ENCODE measurements at places on chromosomes 5 and 9. TPM values are rescaled to one million over a fixed set of nuclear protein-coding genes. Genes with fewer than 3 reads are reported as not detected.

The PRUNE2 gene
- 0.84 TPM for total RNA-seq

GRCh38 chr5:98742396-98743073 is 30.9 kb upstream of the RGMB start:
- no peak for DNase-seq
- H3K27me3 ChIP-seq: peaks cover 4% of the 10 kb centered on the region
- H3K4me3 ChIP-seq: no peak overlapping the region
- H3K4me1 ChIP-seq: no peaks in the 10 kb centered on the region
- H3K27ac ChIP-seq: no peak overlapping the region

The PLPP1 gene
- total RNA-seq: 8.4 TPM

DNA sequence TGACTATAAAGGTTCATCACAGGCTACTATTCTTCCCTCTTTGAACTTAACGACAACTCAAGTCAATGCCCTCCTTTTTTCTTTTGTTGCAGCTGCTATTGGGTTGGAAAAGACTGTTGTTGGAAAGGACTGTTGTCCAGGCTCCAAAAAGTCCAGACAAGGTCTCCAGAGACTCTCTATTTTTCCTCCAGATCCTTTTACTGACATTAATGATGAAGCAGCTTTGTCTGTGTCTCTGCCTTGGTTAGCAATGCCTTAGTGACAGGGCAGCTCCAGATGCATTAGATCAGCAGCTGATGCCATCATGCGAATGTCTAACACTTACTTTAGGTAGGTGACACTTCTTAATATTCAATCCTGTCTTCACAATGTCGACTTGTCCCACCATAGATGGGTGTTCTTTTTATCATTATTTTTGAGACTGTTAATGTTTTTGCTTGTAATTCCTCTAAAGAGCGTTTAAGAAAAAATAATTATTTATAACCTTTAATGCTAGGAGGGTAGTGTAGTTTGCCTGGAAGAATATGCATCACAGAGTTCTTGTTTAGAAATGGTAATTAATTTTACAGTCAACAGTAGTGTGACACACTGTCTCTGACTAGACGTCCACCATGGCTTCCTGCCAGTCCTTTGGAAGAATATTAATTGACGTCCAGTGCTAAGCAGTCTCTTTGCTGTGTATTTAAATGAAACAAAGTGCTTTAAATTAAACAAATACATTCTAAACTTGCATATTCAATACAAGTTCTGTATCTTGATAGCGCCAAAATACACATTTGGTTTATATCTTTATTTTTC is 492.2 kb downstream of the NR2F1-AS1 start:
- no peak for DNase-seq
- no peaks in the 10 kb centered on the region for H3K36me3 ChIP-seq
- H3K27ac ChIP-seq: no peak overlapping the region
- no peaks in the 10 kb centered on the region for H3K4me1 ChIP-seq

DNA sequence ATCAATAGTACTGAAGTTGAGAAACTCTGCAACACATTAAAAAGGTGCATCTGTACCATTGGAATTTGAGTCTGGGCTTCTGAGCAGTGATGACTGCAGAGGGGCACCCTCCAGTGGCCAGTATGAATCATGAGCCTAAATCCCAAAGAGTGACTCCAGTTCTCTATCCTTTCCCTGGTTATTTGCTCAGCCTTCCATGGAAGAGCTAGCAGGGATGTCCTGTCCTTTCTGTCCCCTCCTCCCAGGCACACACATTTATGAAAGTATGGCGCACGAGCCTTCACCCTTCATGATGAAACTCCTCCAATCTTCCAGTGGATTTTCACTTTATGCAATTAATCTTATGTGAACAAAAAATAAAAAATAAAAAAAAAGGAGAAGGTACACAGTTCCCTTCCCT is 81.0 kb downstream of the ESM1 start:
- H3K27me3 ChIP-seq: no peaks in the 10 kb centered on the region
- peaks cover 10% of the 10 kb centered on the region for H3K4me1 ChIP-seq
- no peak overlapping the region for H3K4me3 ChIP-seq
- H3K27ac ChIP-seq: no peak overlapping the region
- DNase-seq: no peak

DNA sequence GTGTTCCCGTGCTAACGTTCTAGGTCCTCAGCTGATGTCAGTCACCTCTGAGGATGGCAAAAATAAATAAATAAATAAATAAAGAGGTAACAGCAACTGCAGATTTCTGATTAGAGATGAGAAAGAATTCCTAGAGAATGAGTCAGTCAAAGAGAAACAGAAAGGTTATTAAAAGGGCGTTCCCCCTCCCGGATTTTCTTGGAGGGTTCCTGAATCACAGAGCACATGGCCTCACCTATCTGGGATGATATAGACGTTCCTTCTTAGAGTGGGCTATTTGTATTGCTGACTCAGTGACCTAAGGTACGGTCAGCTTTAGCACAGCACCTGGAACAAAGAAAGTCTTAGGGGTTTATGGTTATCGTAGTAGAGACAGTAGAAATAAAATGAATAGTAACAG is 30.6 kb downstream of the HTR4 start:
- no peak overlapping the region for H3K27ac ChIP-seq
- peaks cover 5% of the 10 kb centered on the region for H3K4me1 ChIP-seq
- H3K4me3 ChIP-seq: no peak overlapping the region
- H3K36me3 ChIP-seq: no peaks in the 10 kb centered on the region
- DNase-seq: no peak

GRCh38 chr9:16846367-16846766 is 24.1 kb downstream of the BNC2 start:
- no peaks in the 10 kb centered on the region for H3K4me1 ChIP-seq
- no peaks in the 10 kb centered on the region for H3K27me3 ChIP-seq
- DNase-seq: no peak
- no peaks in the 10 kb centered on the region for H3K36me3 ChIP-seq

The RETREG1 gene
- 37.4 TPM for total RNA-seq

- no peaks in the 10 kb centered on the region for H3K4me1 ChIP-seq
- DNase-seq: no peak
- H3K27me3 ChIP-seq: no peaks in the 10 kb centered on the region
- H3K4me3 ChIP-seq: no peak overlapping the region
- H3K36me3 ChIP-seq: no peaks in the 10 kb centered on the region
Observed at GRCh38 chr5:146624179-146624578, 108.2 kb upstream of the GPR151 start.

The ARHGEF39 gene
- 1.0 TPM for total RNA-seq

The ZNF454 gene
- total RNA-seq: 0.32 TPM

The FLT4 gene
- 5.7 TPM for total RNA-seq

DNA sequence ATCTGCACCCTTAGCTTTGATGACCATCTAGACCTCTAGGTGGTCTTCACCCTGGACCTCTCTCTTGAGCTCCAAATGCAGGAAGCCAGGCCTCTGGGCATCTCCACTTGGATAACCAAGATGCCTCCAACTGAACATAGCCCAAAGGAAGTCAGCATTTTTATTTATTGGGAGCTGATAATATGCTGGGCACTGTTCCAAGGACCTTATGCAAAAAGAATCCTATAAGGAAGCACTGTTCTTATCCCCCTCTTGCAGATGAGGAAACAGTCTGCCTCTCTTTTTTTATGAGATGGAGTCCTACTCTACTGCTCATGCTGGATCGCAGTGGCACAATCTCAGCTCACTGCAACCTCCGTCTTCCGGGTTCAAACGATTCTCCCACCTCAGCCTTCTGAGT is 219.9 kb downstream of the CDK5RAP2 start:
- H3K4me1 ChIP-seq: no peaks in the 10 kb centered on the region

GRCh38 chr9:68704814-68705530 is at the start of gene PIP5K1B:
TSS of gene PIP5K1B (plus strand) at chr9:68705240. CDS start at chr9:68822615, 117,375 bp downstream.
- DNase-seq: peak; percentile 39
- no peaks in the 10 kb centered on the region for H3K4me1 ChIP-seq
- H3K27me3 ChIP-seq: peaks cover 3% of the 10 kb centered on the region
- H3K36me3 ChIP-seq: no peaks in the 10 kb centered on the region
- H3K4me3 ChIP-seq: no peak within 1 kb of the TSS

DNA sequence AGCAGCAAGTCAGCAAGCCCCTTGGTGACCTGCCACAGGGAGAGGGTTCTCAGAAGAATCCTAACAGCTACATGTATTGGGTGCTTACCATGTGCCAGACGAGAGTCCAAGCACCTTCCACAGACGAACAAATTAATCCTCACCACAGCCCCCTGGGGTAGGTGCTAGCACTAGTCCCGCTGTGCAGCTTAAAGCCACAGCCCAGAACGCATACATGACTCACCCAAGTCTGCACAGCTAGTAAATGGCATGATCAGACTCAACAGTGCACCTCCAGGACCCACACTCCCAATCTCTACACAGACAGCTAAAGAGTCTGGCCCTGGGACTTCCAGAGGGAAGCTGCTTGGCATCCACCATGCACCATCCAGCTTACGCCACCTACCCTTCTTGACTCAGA is 111.5 kb downstream of the PAX5 start:
- no peaks in the 10 kb centered on the region for H3K27me3 ChIP-seq
- H3K36me3 ChIP-seq: no peaks in the 10 kb centered on the region
- no peak for DNase-seq
- no peak overlapping the region for H3K4me3 ChIP-seq
- H3K4me1 ChIP-seq: no peaks in the 10 kb centered on the region

DNA sequence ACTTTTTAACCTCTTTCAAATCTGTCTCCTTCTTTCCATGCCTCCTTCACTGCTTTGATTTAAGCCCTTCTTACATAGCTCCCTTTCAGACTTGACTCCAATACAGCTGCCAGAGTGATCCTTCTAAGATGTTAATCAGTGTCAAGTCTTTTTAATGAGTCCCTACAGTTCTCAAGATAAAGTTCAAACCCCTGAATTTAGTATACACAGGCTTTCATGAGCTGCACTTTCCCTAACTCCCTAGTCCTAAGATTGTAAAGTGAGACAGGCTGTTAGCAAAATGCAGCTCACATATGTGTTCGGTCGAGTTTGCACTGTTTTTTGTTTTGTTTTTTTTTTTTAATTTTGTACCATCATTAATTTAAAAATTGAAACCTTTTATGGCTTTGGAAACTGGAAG is 190.4 kb upstream of the VCAN start:
- H3K27me3 ChIP-seq: no peaks in the 10 kb centered on the region
- no peaks in the 10 kb centered on the region for H3K36me3 ChIP-seq
- H3K4me3 ChIP-seq: no peak overlapping the region
- no peaks in the 10 kb centered on the region for H3K4me1 ChIP-seq
- H3K27ac ChIP-seq: no peak overlapping the region
- DNase-seq: no peak

DNA sequence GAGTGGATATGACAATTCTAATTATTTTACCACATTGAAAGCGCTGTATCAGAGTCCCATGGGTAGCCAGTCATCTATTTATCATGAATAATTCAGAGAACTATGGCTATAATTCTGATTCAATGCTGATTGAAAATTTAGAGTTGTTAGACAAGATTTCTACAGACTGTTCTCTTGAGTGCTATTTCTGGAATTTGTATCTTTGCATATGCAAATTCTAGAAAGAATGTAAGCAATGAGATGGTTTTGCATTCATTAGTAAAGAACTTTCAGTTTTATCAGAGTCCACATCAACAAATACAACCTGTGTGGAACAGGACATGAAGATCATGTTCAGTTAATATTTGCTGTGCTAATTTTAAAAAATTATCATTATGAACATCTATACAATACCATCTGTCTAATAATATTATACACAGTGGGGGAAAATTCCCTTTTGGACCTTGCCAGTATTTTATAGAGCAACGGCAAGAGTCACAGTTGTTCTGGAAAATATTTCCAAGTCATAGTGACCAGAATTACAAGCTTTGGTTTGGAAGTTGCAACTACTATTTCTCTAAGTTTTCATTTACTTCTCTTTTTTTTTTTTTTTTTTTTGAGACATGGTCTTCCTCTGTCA is 372.7 kb upstream of the PTGER4 start:
- no peaks in the 10 kb centered on the region for H3K27me3 ChIP-seq
- H3K27ac ChIP-seq: no peak overlapping the region
- DNase-seq: no peak
- no peaks in the 10 kb centered on the region for H3K36me3 ChIP-seq

The SLCO6A1 gene
- not detected for total RNA-seq

DNA sequence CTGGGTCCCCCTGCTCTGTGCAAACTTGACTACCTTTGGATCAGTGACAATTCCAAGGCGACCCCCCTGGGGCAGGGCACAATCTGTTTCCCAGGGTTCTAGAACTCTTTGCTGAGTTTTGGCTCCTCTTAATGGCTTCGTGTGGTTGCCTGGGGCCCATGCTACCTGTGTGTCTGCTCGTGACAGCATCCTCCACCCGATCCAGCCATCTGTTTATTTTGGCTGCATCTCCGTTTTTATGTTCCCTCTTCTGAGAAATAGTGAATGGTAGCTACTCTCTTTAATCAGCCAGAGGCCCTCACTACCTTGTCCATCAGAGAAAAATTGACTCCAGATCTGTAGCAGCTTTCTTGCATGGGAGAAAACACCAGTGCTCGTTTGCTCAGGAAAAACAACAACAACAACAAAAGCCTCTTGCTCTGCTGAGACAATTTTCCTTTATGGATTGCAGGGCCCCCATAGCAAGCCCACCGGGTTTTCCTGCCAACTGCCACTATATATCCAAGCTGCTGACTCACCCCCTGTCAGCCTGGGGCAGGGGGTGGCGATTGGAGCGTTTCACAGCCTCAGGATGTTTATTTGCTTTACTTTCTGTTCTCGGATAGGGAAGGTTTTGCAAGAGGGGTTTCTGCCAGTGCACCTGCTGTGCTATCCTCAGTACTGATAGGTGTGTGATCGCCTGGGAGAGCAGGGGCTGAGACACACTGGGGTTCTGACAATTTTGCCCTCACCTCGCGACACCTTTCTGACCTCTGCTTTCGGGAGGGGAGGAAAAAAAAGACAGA is 607.8 kb downstream of the BNC2 start:
- H3K27ac ChIP-seq: no peak overlapping the region
- no peak for DNase-seq
- H3K27me3 ChIP-seq: no peaks in the 10 kb centered on the region
- no peaks in the 10 kb centered on the region for H3K36me3 ChIP-seq
- H3K4me1 ChIP-seq: no peaks in the 10 kb centered on the region
- H3K4me3 ChIP-seq: no peak overlapping the region

DNA sequence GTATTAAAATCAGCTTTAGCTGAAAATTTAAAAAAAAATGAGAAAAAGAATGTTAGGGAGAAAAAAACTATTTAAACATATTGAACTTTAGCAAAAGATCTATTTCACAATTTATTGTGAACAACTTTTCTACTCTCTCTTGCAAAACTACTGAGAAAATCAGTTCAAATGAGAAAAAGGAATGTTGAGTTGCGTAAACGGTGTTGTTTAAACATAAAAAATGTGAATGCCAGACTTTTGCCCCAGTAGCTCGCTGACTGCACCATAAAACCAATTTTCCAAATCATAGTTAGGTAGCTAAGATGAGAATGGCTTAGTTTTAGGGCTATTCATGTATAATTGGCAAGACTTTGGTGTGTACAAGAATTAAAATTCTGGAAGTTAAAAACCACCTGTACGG is 13.4 kb upstream of the RAD23B start:
- no peak overlapping the region for H3K27ac ChIP-seq
- no peak for DNase-seq
- no peaks in the 10 kb centered on the region for H3K4me1 ChIP-seq

Data from naive thymus-derived CD4-positive, alpha-beta T cell (primary cell).